ENCODE measurements at places on chromosomes 5 and 9.

DNA sequence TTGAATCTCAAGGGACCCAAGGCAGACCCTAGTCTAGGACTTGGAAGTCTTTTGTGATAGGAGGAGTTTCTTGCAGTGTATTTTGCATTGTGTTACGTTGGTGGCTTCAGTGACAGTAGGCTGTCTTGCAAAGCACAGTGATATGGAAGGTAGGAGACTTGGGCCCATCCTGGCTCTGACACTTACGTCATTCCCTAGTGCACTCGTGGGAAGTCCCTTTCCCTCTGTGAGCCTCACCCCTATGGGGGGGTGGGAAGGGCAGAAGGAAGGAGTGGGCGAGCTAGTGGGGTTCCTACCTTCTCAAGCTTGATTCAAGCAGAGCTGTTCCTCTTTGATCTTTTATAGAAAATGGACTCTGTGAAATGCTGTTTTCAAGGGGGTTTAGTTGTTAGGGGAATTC lies 9.2 kb upstream of the TEX53 start:
- DNase-seq = no peak

- DNase-seq = no peak
Observed at GRCh38 chr5:178165581-178165980, 11.9 kb upstream of the NHP2 start.

DNA sequence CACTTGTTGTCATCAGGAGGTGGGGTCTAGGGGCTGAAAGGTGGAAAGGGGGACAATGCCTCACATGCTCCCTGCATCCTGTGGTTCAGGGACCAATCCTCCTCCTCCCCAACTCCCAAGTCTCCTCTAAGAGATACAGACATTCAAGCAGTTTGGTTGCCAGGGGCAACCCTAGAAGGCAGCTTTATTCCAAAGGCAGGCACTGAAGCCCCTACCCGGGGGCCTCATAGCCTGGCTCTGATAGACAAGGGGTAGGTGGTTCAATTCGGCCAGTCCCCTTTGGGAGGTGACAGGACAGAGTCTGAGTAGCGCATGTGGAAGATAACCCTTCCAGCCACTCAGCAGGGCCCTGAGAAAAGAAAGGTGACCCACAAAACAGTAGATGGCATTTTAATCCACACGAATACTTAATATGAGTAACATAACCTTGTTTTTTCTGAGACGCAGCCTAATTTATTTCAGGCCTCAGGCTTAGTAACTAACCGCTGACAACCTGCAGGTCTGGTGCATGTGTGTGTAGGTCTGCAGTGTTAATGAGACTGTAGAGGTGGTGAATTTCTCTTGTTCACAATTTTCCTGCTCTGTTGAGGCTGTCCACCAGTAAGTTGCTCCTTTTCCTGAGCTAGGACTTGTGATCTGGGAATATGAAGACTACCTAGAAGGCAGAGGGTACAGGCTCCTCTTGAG lies 31.3 kb upstream of the HSPA9 start:
- no peak for DNase-seq

- DNase-seq = no peak
Observed at GRCh38 chr9:20012232-20012631, 223.4 kb upstream of the SLC24A2 start.

DNA sequence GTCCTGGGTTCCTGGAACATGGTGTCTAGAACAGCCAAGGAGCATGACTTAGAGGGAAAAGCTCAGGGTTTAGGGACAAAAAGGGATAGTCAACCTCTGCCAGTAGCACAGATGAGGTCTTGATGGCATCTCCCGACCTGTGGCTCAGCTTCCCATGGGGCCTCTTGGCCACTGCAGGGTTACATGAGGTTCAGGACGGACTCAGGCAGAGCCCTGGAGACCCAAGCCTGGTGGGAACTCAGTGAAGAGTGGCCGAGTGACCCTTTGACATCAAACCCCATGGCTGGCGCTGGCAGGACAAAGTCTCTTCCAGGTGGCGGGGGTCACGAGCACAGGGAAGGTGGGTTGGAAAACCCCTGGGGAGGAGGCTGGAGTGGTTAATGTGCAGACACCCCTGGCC lies 57.8 kb downstream of the MTRR start:
- DNase-seq = no peak

DNA sequence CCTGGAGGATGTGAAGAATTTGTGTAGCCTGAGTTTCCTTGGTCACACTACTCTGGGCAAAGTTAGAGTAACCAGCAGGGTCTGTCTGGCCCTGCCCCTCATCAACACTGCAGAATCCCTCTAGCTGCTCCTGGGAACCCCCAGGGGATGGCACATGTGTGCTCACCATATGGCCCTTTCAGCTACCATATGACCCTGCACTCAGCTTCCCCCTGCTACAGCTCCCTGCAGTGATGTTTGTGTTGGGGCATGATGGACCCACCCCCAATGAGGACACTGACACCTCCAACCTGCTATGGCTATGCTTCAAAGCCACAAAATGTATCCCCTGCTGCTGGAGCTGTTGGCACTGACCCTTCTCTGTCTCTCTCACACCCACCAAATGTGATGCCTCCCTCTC lies 152.7 kb downstream of the SNX18 start:
- DNase-seq = no peak

DNA sequence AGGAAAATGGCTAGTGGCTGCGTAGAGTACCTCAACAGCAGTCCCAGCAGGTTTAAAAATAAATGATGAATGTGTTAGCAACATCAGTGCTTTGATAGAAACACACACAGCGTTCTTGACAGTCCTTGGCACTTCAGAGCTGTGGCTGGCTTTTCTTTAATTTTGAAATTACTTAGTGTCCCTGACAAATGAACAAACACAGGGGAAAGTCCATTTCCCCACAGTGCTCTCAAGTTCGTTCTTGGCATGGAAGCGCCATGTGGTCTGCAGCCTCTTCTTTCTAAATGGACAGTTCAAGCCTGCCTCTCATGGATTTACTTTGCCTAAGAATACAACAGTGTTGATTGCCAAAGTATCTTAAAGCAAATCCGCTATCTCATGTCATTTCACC lies 102.2 kb downstream of the ADAMTS12 start:
- DNase-seq = no peak

DNA sequence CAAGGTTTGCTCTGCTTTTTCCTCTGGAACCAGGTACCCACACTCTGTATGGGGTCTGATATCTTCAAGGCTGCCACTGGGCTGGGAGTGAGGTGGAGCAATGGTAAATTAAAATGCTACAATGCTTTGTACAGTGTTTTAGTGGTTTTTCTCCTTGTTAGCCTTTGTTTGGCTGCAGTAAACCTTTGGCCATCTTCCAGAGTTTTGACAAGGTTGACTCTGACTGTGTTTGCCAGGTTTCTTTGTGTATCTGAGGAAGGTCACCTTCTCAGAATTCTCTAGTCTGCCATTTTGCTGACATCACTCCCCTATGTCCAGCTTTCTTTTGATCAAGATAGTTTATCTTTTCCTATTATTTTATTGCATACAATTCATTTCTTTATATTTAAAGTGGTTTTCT lies 11.2 kb downstream of the SPATA31D1 start:
- DNase-seq = no peak

GRCh38 chr9:37975639-37976038 lies 71.7 kb upstream of the SLC25A51 start:
- no peak for DNase-seq

- peak; percentile 64 for DNase-seq
Observed at GRCh38 chr5:1546556-1546955, 22.8 kb upstream of the LPCAT1 start.

DNA sequence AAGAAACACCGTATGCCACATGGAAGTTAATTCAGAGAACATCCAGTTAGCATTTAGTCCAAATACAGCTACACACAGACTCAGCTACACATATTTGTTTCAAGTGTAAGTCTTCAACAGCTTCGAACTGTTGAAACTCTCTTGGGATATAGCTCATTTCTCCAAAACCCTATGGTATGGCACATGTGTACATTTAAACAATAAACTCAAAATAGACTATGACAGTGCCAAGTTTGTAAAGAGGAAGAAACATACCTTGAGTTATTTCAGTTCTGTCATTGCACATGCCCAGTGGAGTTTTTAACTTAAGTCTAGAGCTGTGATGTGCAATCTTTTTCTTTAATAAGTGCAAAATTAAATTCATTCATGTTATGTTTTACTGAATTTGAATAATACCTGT lies 155.1 kb upstream of the RAI14 start:
- no peak for DNase-seq

GRCh38 chr5:128192368-128192767 lies 108.8 kb downstream of the SLC12A2 start:
- DNase-seq = no peak

DNA sequence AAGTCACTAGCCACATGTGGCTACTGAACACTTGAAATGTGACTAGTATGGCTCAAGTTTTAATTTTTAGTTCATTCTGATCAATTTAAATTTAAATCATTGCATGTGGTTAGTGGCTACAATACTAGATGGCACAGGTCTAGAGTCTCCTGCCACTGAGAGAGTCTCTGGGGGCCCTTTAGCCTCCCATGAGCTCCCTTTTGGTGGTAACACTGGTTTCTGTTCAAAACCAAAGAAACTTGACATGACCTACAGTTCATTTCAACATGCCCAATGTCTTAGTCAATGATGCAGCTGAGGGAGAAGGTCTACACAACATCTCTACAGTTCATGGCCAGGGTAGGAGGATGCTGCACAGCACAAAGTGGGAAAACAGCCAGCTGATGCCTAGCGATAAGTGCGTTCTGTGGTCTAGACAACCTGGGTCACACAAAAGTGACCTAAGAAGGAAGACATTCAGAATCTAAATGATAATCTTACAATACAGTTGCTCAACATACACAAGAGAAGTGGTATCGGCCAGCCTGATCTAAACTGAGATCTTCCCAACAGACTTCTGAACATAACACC lies 121.0 kb downstream of the AUH start:
- no peak for DNase-seq

DNA sequence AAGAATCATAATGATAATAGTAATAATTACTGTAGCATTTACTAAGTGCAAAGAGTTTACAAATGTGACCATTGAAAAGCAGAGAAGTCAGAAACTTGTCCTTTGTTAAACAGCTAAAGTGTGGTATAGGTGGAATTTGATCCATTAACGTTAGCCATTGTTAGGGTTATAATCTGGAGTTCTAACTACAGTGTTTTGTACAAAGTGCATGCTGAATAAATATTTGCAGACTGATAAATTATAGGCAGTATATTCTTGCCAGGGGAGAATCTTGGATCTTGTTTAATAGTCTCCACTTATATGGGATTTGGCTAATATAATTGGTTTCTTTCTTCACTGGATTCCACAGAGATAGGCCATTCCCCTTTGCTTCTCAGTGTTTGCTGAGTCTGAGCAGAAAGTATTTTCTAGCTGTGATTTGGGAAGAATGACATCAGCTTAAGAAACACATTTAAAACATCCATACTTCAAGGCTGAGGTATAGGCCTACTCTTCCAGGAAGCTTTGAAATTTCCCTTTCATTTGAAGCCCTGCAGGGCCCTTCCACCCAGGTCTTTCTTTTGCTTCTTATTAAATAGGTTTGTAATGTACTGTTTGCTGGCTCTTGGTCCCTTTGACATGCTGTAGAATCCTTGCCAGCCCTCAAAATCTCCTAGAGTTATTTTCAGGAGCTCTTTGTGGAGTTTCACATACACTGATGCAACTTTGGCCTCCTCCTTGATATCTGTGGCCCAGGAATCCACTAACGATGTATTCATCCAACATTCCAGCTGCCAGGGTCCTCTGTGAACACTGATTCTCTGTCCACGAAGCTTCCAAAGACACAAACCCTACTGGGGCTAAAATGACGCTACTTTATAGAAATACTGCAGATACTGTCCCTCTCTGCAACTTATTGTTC lies 51.4 kb downstream of the ATP10B start:
- DNase-seq = no peak

- no peak for DNase-seq
Observed at GRCh38 chr9:13354733-13355132, 75.2 kb upstream of the MPDZ start.

GRCh38 chr5:121962347-121962670 lies 534 bp downstream of the SRFBP1 start:
- DNase-seq = no peak

DNA sequence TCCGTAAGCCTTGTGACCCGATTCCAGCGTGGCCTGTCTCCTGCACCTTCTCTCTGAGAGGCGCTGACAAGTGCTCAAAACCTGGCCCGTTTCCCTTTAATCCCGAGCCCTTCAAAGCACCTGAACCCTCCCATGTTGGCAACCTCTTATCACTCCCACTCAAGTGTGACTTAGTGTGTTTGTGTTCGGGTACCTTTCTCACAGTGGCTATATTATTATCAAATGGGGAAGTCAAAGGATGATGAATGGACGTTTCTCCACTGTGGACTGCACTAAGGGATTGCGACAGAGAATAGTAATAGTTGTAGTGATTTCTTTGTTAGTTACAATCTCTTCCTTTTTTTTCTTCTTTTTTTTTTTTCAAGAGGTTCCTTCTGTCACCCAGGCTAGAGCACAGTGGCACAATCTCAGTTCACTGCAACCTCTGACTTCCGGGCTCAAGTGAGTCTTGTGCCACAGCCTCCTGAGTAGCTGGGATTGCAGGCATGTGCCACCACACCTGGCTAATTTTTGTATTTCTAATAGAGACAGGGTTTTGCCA lies 65.4 kb upstream of the TNFSF8 start:
- DNase-seq = no peak

DNA sequence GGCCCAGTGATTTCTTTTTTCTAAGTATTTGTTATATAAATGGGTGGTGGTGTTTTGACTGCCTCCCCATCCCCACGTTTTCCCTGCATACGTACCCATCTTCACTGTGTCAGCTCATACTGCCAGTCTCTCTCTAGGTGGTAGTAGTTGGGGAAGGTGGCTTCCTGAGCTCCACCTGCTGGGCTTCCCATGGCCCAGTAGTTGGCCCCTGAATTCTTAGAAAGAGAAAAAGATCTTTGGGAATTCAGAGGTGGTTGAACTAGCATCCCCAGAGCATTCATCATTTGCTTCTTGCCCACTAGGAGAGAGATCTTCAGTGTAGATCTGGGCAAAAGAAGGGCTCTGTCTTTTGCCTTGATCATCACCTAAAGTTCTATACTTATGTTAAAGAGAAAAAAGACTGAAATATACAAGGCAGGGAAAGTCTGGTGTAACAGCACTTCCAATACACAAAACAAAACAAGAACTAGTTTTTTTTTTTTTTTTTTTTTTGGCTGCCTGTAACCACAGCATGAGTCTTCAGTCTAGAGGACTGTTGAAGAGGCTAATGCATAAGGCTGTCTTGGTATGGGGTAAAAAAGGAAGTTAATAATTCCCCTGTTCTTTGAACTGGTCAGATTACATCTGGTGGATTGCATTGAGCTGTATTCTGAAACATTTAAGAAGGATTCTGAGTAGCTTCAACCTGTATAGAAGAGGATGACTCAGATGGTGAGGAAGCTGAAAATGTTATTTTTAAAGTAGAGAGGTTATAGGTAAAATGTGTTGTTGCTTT lies 128.7 kb downstream of the ATG10 start:
- no peak for DNase-seq

All from coronary artery (tissue), 2 donors.